ENCODE measurements at places on chromosomes 16 and 17.

GRCh38 chr16:29820730-29821642 lies 724 bp downstream of the MVP start:
- DNase-seq = peak; percentile 53

DNA sequence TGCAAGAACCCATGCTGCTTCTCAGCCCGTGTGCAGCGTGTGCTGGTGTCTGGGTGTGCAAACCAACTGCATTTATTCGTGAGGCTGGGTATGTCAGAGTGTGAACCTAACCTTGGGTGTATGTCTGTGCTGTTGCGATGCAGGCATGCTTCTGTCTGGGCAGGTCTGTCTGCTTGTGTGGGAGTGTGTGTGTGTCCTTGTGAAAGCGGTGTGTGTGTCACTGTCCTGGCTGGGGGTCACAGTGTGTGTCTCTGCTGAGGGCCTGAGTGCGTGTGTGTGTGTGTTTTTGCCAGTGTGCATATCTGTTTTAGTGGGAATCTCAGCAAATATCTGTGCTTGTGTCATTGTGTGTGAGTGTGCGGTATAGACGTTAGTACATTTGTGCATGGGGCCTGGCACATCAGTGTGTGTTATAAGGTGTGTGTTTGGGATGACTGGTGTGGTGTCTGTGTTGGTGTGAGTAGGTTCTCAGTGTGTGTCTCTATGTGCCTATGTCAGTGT lies 121.8 kb downstream of the CYLD start:
- peak; percentile 4 for DNase-seq

DNA sequence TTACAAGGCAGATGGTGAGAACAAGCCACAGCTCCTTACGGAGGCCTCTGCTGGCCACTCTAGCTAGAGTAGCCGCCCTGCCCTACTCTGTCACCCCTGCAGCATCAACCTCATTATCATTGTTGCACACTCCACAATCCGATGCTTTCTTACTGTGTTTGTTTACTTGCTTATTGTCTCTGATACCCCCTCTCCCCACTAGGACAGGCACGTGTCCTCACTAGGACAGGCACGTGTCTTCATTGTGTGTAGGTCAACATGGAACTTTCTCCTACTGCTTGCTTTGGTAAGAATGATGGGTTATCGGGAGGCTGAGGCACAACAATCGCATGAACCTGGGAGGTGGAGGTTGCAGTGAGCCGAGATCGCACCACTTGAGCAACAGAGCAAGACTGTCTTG lies 63.9 kb downstream of the KNOP1 start:
- no peak for DNase-seq

- DNase-seq = no peak
Measured at GRCh38 chr16:69581297-69581696, 15.5 kb downstream of the NFAT5 start.

DNA sequence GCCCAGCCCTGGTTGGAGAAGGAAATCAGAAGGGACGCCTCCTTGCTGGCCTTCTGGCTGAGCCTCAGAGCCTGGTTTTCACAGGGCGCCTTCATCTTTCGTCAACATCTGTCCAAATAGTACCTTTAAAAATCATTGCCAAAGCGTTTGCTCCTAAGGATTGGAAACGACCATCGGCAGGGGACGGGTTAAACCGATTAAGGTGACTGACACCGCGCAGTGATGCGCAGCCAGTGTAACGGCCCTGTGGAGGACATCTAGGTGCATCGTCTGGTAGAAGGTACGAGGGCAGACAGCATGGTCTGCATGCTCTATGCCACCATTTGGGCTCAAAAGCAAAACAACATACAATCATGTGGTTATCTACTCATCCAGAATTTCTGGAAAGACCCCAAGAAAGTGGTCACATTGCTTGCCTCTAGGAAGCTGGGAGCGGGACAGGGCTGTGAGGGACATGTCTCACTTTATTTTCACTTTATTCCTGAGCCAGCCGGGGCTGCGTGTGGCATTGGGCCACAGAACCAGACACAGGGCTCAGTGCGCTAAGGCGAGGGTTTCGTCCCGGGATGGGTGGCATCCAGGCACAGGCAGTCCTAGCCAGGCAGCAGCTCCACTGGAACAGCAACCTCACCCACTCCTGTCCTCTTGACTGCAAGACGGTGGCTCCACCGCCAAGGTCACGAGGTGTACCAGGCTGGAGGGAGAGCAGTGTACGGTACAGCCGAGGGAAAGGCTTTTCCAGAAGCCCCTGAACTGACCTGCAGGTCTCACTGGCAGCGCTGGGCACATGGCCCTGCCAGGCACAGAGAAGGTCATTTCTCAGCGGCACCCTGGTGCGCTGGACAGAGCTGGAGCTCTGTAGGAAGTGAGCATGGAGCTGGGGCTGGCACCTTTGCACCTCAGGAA lies 40.9 kb upstream of the JPH3 start:
- DNase-seq = no peak

GRCh38 chr17:76710863-76711611 lies at the start of gene MXRA7:
TSS of gene MXRA7 (minus strand) at chr17:76710965. CDS start at chr17:76710946, 19 bp downstream.
- peak; percentile 92 for DNase-seq

- DNase-seq = peak; percentile 83
Measured at GRCh38 chr17:83189044-83190003, 109.9 kb downstream of the METRNL start.

- DNase-seq = no peak
Measured at GRCh38 chr16:22214402-22214801, 8.3 kb downstream of the EEF2K start.

- DNase-seq = no peak
Measured at GRCh38 chr16:74888888-74889287, 96.0 kb downstream of the WDR59 start.

- DNase-seq = peak; percentile 88
Measured at GRCh38 chr16:3879887-3880564, 487 bp downstream of the CREBBP start.

DNA sequence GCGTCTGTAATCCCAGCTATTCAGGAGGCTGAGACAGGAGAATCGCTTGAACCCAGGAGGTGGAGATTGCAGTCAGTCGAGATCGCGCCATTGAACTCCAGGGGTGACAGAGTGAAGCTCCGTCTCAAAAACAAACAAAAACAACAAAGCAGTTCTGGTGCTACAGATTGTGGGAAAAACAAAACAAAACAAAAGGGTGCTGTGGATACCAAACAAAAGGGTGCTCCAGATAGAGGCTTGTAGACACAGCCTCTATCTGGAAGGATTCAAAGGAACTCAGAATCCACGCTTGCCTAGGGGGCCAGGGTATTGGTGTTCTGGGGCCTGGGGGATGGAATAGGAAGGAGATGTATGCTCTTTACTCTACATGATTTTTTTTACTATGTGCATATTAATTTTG lies 2.5 kb downstream of the MYLK3 start:
- DNase-seq = no peak

GRCh38 chr17:49708515-49709183 lies 885 bp upstream of the SLC35B1 start:
- peak; percentile 42 for DNase-seq

DNA sequence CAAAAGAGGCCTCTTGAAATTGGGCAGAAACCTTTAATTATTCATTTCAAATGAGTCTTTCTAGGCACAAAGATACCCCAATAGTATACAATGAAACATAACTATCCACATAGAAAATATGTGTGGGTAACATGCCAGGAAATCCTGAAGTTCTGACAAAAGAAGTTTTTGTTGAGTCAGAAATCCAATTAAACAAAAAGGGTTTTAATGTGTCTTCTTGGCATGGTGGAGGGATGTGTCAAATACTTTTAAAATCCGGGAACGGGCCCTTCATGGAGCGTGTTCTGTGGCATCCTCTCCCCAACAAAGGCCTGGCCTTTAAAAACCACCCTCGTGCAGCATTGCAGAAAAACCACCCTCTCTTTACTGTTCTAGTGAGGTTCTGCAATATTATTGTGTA lies 14.2 kb downstream of the CDRT4 start:
- peak; percentile 32 for DNase-seq

GRCh38 chr17:1470071-1470754 lies 14.2 kb upstream of the CRK start:
- DNase-seq = no peak

GRCh38 chr16:31487720-31488467 lies 5.0 kb downstream of the SLC5A2 start:
- DNase-seq = peak; percentile 73

- DNase-seq = no peak
Measured at GRCh38 chr16:47574091-47575054, 113.2 kb downstream of the PHKB start.

- DNase-seq = no peak
Measured at GRCh38 chr16:14063618-14064581, 7.2 kb upstream of the MRTFB start.

GRCh38 chr17:41621916-41622315 lies 2.5 kb downstream of the KRT17 start:
- no peak for DNase-seq

- peak; percentile 77 for DNase-seq
Measured at GRCh38 chr17:29977836-29978235, 36.4 kb downstream of the EFCAB5 start.

- DNase-seq = no peak
Measured at GRCh38 chr16:76114681-76115080, 162.5 kb upstream of the CNTNAP4 start.

DNA sequence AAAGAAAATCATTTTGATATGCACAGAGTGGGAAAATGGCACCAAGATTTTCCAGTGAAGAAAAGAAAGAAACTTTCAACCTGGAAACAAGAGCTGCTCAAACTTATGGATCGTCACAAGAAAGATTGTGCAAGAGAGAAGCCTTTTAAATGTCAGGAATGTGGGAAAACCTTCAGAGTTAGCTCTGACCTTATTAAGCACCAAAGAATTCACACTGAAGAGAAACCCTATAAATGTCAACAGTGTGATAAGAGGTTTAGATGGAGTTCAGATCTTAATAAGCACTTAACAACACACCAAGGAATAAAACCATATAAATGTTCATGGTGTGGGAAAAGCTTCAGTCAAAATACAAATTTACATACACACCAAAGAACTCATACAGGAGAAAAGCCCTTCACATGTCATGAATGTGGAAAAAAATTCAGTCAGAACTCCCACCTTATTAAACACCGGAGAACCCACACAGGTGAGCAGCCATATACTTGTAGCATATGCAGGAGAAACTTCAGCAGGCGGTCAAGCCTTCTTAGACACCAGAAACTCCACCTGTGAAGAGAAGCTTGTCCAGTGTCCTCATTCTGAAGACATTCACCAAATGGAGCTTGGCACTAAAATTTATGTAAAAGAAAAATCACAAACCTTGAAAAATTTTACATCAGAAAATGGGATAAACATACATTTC lies 12.2 kb downstream of the ZNF75A start:
- DNase-seq = no peak

DNA sequence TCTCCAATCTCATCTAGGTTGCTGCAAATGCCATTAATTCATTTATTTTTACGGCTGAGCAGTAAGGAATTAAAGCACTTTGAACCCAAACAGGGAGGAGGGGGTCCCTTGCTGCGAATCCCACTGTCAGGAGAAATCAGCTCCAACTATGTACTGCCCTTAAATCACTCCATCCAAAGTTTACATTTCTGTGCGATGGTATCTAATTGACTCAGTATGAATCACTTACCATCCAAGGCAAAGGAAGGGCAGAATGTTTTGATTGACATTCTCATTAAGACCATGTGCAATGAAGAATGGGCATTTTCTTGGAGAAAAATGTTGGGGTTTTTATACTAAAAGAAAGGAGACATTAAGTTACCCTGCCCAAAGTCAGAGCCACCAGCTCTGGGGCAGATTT lies 47.7 kb upstream of the XYLT1 start:
- no peak for DNase-seq

DNA sequence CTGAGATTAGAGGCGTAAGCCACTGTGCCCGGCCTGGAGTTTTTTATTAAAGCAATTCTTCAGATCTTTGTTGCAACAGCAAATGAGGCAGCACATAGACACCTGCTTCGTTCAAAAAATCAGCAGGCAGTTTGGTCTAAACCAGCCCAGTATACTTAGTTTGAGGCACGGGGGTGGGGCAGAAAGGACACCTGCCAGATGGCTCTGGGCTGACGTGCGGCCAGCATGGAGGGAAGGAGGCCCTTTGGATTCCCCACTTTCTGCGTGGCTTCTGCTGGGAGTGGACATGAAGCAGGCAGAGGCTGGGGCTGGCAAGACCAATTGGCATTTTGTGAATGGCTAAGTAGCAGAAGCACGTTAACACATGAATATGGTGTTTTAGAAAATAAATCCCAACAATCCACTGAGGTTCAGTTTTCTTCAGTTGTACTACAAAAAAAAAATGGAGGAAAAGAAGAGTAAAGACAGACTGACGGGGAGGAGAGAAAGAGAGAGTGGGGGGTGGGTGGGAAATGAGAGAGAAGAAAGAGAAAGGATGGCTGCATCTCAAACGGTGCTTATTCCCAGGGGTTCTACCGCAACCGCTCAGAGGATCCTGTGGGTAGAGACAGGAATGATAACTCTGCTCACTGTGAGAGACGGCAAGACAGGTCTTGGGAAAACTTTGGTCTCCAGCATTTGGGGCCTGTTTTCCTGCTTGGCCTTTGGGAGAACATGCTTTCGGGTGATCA lies 16.3 kb downstream of the C16orf46 start:
- DNase-seq = no peak

DNA sequence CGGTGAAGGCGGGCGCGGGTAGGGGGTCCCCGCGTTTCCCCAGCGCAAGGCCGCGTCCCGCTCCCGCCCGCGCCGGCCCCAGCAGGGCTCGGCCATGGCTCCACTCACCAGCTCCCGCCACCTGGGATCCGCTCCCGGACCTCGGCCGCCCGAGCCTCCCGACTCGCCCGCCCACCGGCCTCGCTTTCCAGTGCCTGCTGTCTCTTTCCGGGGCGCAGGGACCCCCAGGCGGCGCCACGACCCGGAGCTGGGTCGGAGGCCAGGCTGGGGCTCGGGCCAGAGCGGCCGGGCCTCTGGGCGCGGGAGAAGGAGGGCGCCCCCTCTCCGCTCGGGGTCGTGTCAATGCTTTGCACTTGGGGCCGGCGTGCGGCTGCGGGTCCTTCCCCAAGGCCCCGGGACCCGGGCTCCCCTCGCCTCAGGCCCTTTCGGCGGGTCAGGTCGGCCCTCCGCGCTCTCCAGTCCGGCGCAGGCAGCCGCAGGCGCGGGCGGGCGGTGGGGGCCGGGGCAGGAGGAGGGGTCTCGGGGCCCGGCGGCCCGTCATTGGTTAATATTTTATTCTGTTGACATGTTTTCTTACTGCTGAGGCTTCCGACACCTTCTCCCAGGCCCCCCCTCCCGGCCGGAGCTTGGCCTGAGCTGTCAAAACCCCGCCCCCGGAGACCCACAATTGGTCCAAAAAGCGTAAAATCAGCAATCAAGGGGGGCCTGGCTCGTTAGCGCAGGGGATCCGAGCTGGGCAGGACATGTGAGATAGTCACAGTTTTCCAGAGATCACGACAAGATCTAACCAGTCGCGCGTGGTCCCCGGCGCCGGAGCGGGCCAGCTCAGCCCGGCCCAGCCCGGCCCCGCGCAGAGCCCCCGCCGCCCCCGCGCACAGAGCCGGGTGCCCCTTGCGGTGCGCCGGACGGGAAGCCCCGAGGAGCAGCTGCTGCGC lies at the start of gene TBX2:
Gene TBX2, plus strand, starts transcription at position 713 of the 935 bp plus-strand sequence. CDS start 334 bp downstream, outside the sequence.
- DNase-seq = peak; percentile 86

GRCh38 chr17:27996202-27997043 lies 46.1 kb upstream of the NLK start:
- no peak for DNase-seq

All from AG20443 (cell line).